ENCODE measurements at places on chromosomes 6 and 20.

GRCh38 chr6:166852451-166852975 is 103.8 kb downstream of the RNASET2 start:
- no peak for DNase-seq

GRCh38 chr6:38118791-38119365 is 299.4 kb downstream of the ZFAND3 start:
- no peak for DNase-seq

DNA sequence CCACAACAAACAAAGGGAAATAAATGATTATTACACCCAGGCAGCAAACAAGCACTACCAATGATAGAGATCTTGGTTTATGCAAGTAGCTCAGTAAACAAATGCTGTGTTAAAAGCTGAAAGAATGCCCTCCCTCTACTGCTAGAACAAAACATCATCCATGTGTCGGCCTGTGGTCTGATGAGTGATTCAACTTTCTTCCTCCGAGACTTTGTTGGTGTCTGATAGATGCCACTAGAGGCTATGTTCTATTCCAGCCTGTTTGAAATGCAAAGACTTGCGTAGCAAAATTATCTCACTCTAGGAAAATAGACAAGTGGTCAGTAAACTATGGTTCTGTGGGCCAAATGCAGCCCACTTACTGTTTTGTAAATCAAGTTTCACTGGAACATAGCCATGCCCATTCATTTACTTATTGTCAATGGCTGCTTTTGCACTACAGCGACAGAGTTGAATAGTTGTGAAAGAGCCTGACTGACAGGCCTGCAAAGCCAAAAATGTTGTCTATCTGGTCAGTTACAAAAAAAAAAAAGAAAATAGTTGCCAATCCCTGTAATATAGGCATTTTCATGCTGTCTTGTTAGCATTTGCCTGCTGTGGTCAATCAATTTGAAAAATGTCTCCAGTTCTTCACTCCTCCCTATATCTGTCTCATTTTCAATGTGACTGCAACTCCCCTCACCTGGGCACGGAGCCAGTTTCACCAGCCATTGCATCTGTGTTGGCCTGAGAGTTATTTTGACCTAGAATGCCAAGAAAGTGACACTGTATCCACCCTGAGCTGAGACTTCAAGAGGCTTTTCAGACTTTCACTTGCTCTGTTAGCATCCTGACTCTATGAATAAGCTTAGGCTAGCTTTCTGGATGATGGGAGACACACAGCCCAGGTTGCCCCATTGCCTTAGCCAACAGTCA is 544.6 kb upstream of the BTBD3 start:
- peak; percentile 64 for DNase-seq

DNA sequence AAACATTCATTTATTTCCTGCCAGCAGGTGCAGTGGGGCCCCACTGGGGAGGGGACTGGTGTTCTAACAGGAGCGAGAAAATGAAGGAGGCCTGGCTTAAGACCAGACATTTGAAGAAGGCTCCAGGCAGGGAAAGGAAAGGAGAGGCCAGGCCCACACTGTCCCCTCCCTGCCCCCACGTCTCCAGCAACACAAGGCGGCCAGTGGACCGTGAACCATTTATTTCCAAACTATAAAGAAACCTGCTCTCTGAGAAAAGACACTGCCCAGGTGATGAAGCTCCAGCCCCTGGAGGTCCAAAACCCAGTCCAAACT is 41.4 kb upstream of the CDH22 start:
- no peak for DNase-seq

DNA sequence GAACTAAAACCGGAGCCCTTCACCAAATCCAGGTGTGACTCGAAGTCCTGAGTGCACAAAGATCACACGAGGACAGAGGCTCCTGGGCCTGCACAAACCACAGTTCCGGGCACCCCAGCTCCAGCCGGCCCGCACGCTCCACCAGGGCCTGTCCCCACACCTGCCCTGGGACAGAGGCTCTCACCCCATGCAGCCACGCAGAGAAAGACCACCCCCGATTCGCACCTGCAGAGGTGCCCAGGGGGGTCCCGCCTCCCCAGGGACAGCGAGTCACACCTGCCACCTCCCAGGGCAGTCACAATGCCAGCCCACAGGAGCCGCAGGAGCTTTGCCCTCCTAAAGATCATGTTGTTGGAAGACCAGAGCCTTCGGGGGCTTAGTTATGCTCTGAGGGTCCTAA is 25.4 kb upstream of the MRGBP start:
- no peak for DNase-seq

- peak; percentile 94 for DNase-seq
Observed at GRCh38 chr6:151313066-151313491, 73.3 kb downstream of the AKAP12 start.

- DNase-seq, result no peak
Observed at GRCh38 chr6:6712449-6713403, 124.2 kb downstream of the LY86 start.

- no peak for DNase-seq
Observed at GRCh38 chr6:53526000-53526399, 18.9 kb downstream of the GCLC start.

DNA sequence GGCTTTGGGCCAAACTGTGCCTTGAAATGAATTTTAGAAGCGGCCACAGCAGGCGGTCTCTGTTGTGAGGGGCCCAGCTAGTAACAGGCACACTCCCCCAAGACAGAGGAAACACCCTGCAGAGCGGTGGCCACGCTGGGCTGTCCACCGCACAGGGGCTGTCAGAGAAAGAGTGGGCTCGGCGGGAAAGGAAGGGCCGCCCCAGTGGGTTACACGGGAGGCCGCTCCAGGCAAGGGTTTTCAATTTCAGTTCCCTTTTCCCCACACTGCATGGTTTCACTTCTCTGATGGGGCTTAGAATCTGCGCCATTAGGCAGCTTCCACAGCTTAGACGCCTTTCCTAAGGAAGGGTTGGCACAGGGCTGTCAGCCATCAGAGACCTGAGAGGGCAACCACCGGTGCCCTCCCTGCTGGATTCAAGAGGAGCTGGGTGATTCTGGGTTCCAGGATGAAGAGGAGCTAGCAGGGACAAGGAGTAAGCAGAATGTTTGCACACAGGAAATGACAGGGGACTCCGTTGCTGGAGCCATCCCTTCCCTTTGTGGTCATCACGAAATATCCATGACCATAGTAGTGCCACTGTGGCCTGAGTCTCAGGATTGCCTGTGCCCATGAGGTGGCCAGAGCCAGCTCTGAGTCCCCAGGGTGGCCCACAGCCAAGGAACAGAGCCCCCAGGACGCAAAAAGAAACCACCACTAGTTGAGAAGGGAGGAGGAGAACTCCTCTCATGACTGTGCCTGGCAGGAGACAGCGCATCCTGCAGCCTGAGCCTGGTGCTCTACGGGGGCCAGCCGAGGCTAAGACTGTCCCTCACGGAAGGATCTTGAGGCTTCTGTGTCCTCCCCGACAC is 282.7 kb downstream of the NRN1 start:
- DNase-seq, result no peak

DNA sequence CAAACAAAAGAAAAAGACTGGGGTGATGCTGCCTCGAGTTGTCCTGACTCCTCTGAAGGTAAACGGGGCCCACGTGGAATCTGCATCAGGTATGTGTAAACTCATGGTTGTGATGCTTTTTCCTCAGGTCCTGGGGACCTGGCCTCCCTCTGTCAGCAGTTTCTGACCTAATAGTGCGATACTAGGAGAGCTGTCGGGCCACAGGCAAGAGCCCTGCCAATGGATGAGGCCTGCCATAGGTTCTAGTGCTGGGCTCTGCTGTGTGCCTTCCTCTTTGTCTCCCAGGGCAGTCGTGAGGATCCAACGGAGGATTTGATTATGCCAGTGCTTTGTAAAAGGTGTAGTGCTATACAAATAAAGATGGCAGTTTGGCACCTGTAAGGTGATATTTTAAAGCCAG is 71.2 kb downstream of the ASXL1 start:
- DNase-seq, result no peak

GRCh38 chr6:133214267-133214666 is 26.9 kb upstream of the EYA4 start:
- DNase-seq, result no peak

DNA sequence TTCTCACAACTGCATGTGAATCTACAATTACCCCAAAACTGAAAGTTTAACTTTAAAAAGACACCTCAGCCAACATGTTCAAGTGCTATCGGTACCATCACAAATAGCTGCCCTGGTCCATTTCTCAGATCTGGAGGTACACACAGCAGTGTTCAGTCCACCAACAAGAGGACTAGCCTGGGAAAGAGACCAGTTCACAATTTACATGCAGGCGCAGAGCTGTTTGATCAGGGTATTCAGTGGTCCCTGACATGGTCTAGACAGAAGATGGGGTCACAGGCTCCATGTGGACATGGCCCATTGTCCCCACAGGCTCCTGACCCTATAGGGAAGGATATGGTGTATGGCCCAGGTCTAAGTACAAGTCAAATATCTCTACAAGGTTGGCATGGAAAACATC is 15.6 kb upstream of the TGM6 start:
- no peak for DNase-seq

DNA sequence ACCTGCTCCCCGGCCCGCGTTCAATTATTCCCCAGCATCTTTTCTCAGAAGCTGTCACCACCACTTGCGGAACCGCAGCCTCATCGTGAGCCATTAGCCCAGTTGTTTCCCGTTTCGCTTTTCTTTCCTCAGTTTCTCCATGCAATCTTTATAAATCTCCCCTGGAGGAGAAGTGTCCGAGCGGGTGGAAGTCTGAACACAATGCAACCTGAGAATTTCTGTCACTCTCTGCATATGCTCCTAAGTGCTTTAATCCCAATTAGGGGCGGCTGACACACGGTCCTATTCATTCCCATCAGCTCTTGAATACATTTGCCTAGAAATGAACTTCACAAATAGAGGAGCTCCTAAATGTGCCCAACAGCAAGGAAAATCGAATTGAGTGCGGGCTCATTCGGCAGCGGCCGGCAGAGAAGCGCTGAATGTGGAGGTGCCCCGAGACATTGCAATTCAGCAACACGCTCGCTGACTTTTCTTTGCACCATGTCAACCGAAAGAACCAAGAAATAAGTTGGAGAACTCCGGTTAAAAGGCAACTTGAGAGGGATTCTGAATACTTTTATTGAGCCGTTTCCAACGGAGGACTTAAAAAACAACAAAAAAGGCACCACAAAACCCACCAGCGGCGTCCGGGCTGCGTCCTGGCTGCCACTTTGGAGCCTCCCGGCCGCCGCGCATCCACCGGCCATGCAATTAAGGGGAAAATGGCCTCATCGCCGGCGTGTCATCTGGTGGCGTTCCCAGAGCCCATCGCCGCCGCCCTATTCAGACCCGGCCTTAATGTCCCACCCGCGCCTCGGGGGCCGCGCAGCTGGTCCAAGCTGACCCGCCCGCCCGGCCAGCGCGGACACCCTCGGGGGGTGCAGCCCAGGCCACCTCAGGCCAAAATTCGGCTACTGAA is 3.9 kb upstream of the PRDM13 start:
- no peak for DNase-seq

GRCh38 chr20:953742-954141 is 37.6 kb upstream of the ANGPT4 start:
- DNase-seq, result no peak

DNA sequence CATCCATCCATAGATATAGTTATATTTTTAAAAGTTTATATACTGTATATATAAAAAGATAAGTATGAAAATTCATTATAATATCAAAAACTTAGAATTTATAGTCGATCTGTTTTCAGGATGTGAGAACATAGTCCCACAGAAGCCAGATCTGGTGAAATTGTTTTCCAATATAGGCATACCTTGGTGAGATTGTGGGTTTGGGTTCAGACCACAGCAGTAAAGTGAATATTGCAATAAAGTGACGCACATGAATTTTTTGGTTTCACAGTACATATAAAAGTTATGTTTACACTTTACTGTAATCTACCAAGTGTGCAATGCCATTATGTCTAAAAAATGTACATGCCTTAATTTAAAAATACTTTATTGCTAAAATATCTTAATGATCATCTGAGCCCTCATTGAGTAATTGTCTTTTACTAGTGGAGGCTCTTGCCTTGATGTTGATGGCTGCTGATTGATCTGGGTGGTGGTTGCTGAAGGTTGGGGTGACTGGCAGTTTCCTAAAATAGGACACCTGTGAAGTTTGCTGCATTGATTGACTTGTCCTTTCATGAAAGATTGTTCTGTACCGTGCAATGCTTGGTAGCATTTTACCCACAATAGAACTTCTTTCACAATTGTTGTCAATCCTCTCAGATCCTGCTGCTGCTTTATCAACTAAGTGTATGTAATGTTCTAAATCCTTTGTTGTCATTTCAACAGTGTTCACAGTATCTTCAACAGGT is 29.8 kb downstream of the AIG1 start:
- DNase-seq, result no peak

GRCh38 chr6:112253498-112253840 is 898 bp downstream of the LAMA4 start:
- DNase-seq, result peak; percentile 59

GRCh38 chr6:90412538-90413369 is 116.1 kb upstream of the BACH2 start:
- no peak for DNase-seq

DNA sequence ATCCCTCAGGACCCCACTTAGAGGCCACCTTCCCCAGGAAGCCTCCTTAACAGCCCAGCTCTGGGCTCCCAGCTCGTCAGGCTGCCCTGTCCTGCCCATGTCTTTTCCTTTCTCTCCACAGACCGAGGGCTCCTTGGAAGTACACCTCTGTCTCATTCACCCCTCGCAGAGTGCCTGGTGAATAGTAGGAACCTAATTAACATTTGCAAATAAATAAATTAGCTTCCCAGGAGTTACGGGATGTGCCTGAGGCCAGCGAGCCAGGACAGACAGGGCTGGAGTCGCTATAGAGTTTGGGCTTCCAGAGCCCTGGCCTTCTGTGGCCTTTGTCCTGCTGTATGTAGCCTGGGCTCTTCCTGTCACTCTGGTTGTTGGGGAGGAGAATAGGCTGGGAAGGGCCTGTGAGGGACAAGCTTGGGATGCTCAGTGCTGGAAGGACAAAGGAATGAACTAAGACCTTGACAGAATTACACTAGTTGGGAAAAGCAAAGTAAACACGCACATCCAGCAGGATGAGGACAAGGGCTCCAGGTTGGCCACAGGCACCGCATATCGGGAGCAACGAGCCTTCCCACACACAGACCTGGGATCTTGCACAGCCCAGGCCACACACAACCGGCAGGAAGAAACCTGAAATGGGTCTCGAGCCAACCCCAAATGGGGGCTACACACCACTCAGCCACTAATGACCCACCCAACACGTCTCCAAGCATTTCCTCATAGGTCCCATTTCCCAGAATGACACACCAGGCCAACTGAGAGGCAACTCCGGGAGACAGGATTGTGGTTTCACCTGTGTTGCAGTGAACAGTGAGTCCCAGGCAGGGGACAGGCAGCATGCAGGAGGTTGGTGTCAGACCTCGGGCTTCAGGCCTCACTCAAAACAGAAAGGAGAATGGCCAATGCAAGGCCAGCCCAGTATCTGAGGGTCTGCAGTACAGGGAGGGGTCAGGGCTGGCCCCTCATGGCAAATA is 9.7 kb downstream of the MAP1LC3A start:
- DNase-seq, result no peak

GRCh38 chr20:12949429-12949980 is 59.3 kb upstream of the SPTLC3 start:
- no peak for DNase-seq

All from NCI-H345 (cell line).